ENCODE measurements at places on chromosomes 6 and 20.

DNA sequence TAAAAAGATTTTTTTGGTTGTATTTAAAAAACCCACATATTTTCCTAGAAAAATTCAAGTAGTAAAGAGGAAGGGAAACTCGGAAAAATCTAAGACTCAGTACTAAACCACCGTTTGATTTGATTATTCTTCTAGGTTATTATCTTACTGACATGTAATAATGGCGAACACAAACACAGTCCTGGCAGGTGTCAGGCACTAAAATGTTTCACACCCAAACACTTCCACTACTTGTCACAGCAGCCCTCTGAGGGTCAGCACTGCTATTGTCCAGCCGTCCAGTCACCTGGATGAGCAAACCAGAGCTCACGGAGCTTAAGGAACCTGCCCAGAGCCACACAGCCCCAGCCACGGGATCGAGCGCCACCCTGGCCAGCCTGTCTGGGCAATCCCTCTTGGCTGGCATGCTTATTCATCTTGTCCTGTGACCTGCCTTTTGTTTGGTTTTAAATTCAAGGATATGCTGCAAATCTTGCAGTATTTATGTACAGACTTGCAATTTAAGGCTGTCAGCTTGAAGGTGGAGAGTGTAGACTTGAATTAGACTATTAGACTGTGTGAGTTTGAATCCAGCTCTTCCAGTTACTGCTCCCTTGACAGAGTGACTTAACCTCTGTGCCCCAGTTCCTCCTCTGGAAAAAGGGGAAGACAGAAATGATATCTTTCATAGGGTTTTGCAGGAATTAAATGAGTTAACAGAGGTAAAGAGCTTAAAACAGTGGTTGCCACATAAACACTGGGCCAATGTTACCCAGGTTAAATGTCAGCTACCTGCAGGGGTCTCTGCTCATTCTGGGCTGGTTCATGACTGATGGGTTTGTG, 82.2 kb downstream of the CDYL start:
- DNase-seq = no peak

GRCh38 chr20:40838509-40838908, 149.5 kb upstream of the MAFB start:
- DNase-seq = no peak

DNA sequence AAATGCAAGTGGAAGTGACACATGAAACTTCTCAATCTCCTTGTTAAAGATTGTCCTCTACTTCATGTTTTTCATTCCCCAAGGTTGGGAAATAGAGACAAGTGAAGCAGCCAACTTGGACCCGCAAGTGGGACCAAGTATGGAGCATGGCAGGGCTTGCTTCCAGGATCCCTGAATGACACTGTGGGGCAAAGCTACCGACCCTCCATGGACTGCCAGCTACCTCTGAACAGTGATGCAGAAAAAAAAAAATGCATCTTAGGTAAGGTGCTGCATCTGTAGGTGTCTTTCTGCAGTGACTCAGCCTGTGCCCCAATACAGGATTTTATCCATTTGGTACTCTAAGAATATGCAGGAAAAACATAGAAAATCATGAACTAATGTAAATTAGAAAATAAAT, 119.1 kb upstream of the ENPP5 start:
- no peak for DNase-seq

DNA sequence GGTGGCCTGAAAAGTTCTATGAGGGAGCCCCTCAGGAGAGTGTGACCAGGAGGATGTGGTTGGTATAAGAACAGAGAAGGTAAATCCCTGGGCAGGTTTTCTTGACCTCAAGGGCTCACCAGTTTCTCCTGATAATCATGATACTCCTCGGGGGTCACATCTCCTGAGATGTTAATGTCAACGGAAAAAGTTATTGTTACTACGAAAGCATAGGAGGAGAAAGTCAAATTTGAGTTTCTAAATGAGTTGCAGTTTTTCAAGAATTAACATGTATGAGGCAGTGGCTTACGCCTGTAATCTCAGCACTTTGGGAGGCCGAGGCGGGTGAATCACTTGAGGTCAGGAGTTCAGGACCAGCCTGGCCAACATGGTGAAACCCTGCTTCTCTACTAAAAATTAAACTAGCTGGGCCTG, 23.4 kb downstream of the MGME1 start:
- no peak for DNase-seq

DNA sequence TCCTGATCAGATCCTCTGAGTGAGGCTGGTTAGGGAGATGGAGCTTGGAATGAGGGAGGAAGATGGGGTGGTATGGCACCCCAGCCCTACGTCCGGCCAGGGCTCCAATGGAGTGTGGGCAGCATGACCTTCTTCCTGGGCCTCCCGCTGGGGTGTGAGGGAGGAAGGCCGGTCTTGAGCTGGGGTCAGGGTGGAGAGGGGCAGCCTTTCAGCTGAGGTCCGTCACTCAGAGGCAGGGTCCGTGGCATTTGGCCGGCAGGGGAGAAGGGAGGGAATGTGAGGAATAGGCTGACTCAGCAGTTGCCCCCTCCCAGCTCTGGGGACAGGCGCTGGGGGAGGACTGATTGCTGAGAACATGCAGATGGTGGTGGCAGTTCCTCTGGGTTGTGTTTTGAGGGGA, 25.5 kb upstream of the VEGFA start:
- no peak for DNase-seq

- no peak for DNase-seq
Measured at GRCh38 chr6:44497807-44498206, 110.3 kb downstream of the CDC5L start.

DNA sequence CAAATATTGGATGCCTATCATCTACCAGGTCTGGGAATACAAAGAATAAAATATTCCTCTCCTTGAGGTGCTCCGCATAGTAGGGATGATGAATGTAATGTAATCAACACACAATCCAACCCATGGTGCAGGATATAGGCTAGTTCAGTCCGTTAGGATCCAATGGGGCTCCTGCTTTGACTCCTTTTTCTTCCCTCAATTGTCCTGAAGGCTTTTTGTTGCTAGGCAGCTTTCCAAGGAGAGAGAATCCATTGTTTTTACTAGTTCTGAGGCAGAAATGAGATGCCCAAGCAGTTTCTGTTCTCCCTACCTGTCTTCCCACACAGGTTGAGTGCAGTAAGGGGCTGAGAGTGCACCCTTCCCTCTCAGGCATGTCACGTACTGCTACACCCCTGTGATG, 12.1 kb downstream of the WRNIP1 start:
- no peak for DNase-seq

DNA sequence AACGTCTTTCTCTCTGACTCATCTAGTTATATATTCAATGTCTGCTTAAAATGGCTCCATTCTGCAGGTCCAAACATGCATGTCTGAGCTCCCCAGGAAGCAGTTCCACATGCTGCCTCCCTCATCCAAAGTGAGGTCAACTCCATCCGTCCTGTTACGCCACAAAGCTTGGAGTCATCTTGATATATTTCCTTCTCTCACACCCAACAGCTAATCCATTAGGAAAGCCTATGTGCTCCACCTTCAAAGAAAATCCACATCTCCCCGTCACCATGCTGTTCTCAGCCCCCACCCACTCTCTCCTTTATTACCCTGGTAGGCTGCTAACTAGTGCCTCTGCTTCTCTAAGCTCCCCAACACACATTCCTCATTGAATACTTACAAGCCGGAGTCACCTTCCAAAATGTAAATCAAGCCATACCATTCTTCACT, 130.2 kb upstream of the SYNDIG1 start:
- no peak for DNase-seq

All from activated T-cell treated with anti-CD3 and anti-CD28 coated beads for 1 hour (primary cell).